ENCODE measurements at places on chromosomes 7 and 10.
A peak's percentile ranks its signal among the peaks of the same experiment; 100 is the strongest.

GRCh38 chr7:141695803-141696289 lies 6.1 kb downstream of the DENND11 start:
- DNase-seq, result no peak

GRCh38 chr10:91665842-91666241 lies 33.0 kb upstream of the PPP1R3C start:
- DNase-seq, result no peak

- no peak for DNase-seq
These were observed 145.7 kb upstream of the AHR start for GRCh38 chr7:17152721-17153120.

GRCh38 chr7:79471699-79472098 lies 18.2 kb upstream of the MAGI2 start:
- no peak for DNase-seq

GRCh38 chr7:45125193-45125904 lies 13.9 kb upstream of the TBRG4 start:
- DNase-seq, result no peak

DNA sequence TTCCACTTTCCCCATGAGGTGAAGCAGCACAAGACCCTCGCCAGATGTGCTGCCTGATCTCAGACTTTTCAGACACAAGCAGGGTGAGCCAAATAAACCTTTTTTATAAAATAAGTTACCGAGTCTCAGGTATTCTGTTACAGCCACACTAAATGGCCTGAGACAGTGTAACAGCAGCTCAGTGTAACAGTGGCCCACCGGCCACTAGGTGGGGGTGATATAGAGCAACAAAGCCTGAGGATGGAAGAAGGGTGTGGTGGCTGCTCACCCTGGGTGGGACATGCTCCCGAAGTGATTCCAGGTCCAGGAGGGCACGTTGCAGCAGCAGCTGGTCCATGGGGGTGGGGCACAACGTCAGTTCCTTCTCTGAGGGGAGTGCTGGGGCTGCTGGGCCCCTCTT lies 44.6 kb downstream of the BMS1 start:
- no peak for DNase-seq

- DNase-seq, result no peak
These were observed 663.1 kb upstream of the GHITM start for GRCh38 chr10:83476211-83476610.

DNA sequence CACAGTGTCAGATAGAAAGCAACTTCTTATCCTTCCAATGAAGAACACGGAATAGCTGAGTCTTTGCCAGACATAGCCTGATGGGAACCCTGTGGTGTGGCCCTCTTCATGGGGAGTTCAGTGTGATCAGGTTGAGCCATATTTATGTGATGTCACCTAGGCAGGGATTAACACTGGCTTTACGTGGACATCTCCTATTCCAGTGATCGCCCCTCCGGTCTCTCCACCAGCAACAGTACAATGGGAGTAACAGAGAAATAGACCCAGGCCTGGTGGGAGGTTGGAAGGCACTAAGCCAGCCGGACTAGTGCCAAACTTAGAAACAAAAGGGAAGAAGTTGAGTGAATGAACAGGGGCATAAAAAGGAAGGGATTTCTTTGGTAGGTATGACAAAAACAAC lies 358.1 kb downstream of the PRPF18 start:
- no peak for DNase-seq

DNA sequence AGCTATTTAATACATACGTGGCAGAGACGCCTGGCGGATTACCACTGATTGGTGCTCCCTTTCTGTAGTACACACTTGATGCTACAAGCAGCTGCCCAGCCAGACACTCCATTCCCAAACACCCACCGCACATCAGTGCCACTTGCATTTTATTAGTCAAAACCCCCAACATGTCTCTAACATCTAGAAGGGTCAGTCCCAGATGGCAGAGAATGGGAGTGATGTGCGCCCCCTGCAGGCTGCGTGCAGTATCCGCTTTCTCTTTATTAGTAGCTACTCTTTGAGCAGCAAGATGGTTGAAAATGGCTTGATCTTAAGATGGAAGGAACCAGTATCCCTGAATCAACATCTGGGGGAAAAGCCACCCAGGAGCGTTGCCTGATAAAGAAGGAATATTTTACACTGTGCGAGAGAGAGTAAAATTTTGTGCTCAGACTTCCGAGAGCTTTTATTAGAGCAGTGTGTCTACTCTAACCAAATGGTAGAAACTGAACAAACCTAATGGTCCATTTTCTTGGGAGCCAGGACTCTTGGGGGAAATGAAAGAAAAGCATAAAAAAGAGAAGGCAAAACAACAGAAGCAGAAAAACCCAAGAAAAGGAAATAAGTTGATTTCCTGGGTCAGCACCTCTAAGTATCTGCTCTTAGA lies 78.3 kb downstream of the ST8SIA6 start:
- DNase-seq, result peak; percentile 4

GRCh38 chr10:52391927-52392602 lies 78.0 kb downstream of the DKK1 start:
- no peak for DNase-seq

DNA sequence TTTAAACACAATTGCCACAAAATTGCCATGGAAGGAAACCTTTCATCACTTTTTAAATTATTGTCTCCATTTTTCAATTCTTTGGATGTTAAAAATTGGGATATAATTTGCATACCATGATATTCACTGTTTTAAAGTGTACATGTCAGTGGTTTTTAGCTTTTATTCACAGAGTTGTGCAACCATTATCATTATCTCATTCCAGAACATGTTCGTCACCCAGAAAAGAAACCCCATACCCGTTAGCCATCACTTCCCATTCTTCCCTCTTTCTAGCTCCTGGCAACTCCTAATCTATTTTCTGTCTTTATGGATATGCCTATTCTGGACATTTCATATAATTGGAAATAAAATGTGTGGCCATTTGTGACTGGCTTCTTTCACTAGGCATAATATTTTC lies 260.3 kb upstream of the FERD3L start:
- no peak for DNase-seq

Data from stimulated activated CD4-positive, alpha-beta T cell treated with anti-CD3 and anti-CD28 coated beads, Interleukin-1b, Interleukin-23, amount 100 ng/mL, for 24 hours (primary cell).